ENCODE measurements at places on chromosomes 3 and 15.

DNA sequence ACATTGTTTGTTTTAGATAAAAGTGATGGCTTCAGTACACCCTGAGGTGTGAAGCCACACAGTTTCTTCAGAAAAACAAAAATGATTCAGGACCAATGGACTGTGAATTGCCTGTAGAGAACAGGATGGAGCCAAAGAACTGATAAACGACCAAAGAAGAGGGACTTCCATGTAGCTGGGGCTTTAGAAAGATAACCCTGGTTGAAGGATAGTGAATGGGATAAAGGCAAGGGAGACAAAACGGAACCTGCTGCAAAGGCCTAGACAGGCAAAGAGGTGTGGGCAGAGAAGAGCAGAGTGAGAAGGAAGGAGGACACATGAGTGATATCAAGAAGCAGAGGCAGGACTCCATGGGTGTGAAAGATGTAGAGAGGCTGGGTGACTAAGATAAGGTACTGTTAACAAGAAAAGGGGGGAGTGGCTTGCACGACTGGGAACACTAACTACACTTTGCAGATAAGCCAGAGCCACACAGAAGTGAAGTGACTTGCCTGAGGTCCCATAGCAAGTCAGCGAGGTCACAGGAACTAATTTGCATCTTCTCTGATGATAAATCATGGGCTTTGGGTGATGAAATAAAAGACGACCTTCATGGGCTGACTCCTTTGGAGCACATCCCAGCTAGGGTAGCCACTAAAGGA lies 44.3 kb downstream of the RAB6B start:
- no peak for DNase-seq

DNA sequence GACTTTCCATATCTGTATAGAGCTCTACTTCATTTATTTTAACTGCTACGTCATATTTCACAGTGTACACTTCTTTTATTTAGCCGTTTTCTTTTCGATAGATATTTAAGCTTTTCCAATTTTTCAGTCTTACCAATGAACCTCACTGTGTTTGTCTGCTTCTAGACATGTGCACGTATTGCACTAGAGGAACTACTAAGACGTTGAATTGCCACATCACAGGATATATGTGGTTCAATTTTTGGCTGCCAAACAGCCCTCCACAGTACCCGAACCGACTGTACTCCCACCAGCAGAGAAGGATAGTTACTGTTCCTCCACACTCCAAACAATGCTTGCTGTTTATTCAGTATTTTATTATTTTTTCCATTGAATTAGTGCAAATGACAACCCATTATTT lies 2.0 kb downstream of the NR1I2 start:
- DNase-seq: no peak

- no peak for DNase-seq
Measured at GRCh38 chr15:85999658-86000057, 80.0 kb upstream of the AGBL1 start.

DNA sequence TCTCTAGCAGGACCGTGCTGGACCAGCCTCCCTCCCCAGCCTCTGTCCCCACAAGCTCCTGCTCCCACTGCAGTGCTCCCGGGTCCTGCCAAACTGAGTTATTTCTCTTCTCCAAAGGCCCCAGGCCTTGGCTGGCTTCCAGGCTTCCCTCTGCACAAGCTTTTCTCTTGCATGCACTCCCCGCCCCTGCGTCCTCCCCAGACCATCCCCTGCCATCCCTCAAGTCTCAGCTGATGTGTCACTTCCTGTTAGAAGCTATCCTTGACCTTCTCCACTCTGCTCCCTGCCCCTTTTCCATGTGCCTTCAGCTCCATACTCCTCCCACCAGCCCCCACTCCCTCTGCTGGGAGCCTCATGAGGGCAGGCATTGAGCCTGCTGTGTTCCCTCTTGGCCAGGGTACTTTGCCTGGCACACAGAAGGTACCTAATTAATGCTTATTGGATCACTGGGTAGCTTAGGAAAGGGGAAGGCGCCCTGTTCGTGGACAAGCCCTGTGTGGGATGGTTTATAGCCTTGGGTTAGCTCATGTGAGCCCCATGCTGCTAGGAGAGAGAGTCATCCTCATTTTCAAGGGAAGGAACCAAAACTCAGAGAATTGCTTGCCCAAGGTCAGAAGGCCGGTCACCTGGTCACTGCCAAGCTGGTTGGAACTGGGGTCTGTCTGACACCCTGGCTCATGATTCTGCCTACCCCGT lies 56.4 kb downstream of the FEM1B start:
- no peak for DNase-seq

- no peak for DNase-seq
Measured at GRCh38 chr3:108185536-108185935, 36.7 kb downstream of the IFT57 start.
